ENCODE measurements at places on chromosomes 11 and 22.

GRCh38 chr11:65212226-65212801 is 30.6 kb downstream of the CAPN1 start:
- no peak for DNase-seq

DNA sequence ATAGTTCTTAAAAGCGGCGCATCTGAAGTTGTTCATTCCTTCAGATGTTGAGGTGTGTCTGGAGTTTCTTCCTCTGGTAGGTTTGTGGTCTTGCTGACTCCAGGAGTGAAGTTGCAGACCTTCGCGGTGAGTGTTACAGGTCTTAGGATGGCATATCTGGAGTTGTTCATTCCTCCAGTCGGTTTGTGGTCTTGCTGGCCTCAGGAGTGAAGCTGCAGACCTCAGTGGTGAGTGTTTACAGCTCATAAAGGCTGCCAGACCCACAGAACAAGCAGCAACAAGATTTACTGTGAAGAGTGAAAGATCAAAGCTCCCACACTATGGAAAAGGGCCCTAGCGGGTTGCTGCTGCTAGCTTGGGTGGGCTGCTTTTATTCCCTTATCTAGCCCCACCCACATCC is 201.7 kb upstream of the PDGFD start:
- DNase-seq = no peak

- DNase-seq = no peak
These were observed 15.2 kb upstream of the FUT4 start for GRCh38 chr11:94528551-94528950.

DNA sequence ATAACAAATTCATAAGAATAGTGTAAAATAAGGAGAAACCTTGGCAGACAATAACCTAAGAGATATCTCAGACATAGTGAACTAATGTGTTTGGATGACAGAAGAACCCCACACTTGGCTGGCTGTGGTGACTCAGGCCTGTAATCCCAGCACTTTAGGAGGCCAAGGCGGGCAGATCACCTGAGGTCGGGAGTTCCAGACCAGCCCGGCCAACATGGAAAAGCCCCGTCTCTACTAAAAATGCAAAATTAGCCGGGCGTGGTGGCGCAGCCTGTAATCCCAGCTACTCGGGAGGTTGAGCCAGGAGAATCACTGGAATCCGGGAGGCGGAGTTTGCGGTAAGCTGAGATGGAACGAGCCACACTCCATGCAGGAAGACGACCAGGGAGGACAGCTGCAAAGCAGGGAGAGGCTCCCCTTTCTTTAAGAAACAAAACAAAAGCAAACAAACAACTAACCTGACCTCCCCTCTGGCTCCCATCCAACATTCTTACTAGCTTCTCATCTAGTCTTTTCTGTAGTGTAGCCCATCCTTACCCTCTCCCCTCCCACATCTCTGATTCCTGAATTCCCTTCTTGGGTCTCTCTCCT is 84.2 kb downstream of the ZNF280B start:
- no peak for DNase-seq

DNA sequence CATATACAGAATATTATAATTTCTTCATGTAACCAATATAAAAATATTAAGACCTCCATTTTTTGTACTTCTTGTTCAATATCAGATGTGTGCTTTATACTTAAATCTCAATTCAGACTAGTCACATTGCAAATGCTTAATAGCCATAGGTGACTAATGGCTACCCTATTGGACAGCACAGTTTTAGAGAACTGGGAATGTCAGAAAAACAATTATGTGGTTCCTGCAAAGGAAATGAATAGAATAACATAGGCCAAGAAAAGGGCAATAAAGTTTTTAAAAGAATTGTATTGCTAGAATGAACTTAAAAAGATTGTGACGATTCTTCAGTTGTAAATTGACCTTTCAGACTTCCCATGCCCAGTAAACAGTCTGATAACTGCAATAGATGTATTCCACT is 843.0 kb downstream of the METTL15 start:
- DNase-seq = no peak

DNA sequence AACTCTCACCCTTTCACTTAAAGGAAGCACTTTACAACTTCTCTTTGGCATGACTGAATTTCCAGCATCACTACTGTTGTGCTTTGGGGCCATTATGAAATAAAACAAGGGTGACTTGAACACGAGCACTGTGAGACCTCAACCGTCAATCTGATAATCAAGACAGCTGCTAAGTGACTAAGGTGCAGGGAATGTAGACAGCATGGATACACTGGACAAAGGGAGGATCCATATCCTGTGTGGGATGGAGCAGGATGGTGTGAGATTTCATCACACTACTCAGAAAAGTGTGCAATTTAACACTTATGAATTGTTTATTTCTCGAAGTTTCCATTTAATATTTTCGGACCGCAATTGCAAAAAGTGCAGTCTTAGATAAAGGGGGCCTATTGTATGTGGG is 16.1 kb upstream of the EXPH5 start:
- peak; percentile 73 for DNase-seq

GRCh38 chr11:43367382-43368178 is 8.9 kb downstream of the TTC17 start:
- DNase-seq = peak; percentile 23

- peak; percentile 86 for DNase-seq
These were observed 1.1 kb downstream of the CDC42EP1 start for GRCh38 chr22:37561212-37562048.

- no peak for DNase-seq
These were observed 536.9 kb downstream of the TBC1D22A start for GRCh38 chr22:47299211-47299862.

- DNase-seq = no peak
These were observed 38.0 kb upstream of the APLNR start for GRCh38 chr11:57274904-57275498.

DNA sequence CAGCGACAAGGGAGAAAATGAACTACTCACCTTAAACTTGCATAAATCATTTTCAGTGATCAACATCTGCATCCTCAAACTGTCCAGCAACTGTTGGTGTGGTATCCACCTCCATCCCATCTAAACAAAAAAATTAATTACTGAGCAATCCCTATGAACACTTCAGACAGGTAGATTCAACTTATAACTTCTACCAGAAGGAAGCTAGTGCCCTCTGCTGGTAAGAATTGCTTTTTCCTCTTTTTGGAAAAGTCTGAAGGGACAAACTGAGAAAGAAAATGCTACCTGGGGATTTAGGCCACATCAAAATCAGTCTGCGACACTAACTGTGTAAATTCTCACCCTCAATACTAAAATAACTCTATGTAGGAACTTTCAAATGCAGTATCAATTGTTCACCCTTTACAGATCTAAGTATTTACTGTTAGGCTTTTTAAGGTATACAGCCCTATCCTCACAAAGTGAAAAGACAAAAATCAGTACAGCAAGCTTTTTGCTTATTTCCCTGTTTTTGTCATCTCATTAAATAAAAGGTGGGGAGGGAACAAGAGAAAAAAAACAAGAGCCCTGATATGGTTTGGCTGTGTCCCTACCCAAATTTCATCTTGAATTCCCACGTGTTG is 17.9 kb downstream of the CLNS1A start:
- DNase-seq = peak; percentile 49

GRCh38 chr11:131896978-131897615 is 526.7 kb downstream of the NTM start:
- DNase-seq = no peak

DNA sequence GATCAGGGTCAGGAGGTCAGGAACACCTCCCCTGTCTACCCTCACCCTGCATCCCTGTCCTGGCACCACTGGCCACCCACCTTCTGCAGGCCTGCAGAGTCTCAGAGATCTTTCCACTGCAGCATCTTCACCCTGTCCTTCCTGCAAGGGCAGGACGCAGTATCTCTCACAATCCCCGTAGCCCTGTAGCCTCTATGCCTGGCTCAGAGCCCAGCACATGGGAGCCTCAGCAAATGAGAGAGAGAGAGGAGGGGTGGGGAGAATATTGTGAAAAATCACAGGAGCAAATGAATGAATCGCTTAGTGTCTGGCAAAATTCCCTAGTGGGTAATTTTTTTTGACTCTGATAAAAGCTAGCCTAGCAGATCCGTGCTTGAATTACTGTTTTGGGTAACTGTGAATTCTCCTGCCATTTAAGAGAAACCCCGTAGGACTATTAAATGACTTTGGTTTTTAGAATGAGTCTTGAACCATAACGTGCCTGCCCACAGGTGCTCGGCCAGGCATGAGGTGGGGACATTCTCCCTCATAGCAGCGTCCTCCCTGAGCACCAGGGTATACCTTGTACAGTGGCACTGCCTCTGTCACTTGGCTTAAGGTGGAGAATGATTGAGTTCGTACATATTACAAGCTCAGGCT is 91.5 kb downstream of the MORC2 start:
- DNase-seq = peak; percentile 65

- no peak for DNase-seq
These were observed 943.9 kb downstream of the OPCML start for GRCh38 chr11:132588366-132588765.

- no peak for DNase-seq
These were observed 5.1 kb upstream of the SCARF2 start for GRCh38 chr22:20442485-20443284.
